ENCODE measurements at places on chromosomes 13 and 19. TPM values are rescaled to one million over a fixed set of nuclear protein-coding genes. Genes with fewer than 3 reads are reported as not detected.

DNA sequence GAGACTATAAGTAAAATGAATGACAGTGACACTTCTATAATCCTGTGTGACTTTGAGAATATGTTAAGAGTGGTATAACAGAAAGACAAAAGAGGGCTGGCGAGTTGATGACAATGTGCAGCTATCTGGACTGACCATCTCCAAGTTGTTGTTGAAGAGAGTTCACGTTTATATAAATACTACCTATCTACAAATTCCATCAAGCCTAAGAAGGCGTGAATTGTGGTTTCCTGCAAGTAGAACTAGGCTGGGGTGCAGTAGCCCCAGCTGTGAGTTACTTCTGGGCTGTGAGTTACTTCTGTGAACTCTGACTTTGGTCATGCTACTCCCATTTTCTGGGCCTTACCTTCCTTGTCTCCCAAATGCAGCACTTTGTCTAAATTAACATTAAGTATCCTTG is 561.0 kb downstream of the TBC1D4 start:
- H3K4me1 ChIP-seq = no peaks in the 10 kb centered on the region
- DNase-seq = no peak
- H3K36me3 ChIP-seq = no peaks in the 10 kb centered on the region
- no peaks in the 10 kb centered on the region for H3K27me3 ChIP-seq

DNA sequence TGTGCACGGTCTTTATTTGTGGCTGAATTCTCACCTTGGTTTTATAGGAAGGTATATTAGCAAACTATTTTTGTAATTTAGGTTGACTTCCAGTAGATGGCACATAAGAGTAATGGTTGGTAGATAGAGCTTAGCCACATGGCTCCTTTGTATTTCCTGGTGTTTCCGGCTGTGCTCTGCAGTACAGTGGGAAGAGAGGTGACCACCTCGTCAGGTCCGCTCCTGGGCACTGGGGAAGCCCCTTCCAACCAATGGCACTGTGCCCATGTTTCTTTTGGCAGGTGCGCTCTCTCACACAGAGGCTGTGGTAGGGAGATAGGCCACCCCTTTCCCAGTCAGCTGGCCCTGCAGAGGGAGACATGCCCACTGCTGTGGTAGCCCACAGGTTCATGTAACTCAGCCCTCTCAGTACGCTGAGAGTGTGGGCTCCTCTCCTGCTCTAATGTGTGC is 74.3 kb upstream of the ATP12A start:
- H3K27ac ChIP-seq = no peak overlapping the region
- no peak overlapping the region for H3K4me3 ChIP-seq
- no peaks in the 10 kb centered on the region for H3K27me3 ChIP-seq

DNA sequence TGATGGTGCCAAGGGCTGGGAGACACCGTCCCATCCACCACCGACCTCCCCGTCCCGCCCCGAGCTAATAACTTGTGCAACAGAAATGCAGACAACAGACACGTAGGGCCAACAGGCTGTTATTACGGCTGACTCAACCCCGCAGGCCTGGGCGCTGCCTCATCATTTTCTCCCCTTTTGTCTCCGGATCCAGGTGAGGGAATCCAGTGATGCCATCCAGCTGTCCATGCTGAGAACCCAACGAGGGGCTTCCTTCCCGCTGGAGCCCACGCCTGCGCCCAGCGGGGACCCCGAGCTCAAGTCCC is 6.4 kb upstream of the DIRAS1 start:
- no peak overlapping the region for H3K4me3 ChIP-seq
- peaks cover 10% of the 10 kb centered on the region for H3K36me3 ChIP-seq
- H3K27me3 ChIP-seq = peaks cover 53% of the 10 kb centered on the region

- H3K36me3 ChIP-seq = no peaks in the 10 kb centered on the region
- H3K4me1 ChIP-seq = peaks cover 23% of the 10 kb centered on the region
- peak overlapping the region; percentile 73 for H3K27ac ChIP-seq
- no peak overlapping the region for H3K4me3 ChIP-seq
Observed at GRCh38 chr13:42707586-42707985, 73.8 kb upstream of the FAM216B start.

HSH2D gene
- total RNA-seq = 0.16 TPM

Data from left ventricle myocardium inferior (tissue), 1 donor.